CD4-positive, alpha-beta T cell (primary cell): ENCODE measurements at places on chromosomes 7 and 10.
A peak's percentile ranks its signal among the peaks of the same experiment; 100 is the strongest.

GRCh38 chr7:154950960-154951359, 52.0 kb downstream of the PAXIP1 start:
- H3K27ac ChIP-seq = no peak overlapping the region
- no peaks in the 10 kb centered on the region for H3K4me1 ChIP-seq
- H3K4me3 ChIP-seq = no peak overlapping the region
- H3K36me3 ChIP-seq = peaks cover 65% of the 10 kb centered on the region

DNA sequence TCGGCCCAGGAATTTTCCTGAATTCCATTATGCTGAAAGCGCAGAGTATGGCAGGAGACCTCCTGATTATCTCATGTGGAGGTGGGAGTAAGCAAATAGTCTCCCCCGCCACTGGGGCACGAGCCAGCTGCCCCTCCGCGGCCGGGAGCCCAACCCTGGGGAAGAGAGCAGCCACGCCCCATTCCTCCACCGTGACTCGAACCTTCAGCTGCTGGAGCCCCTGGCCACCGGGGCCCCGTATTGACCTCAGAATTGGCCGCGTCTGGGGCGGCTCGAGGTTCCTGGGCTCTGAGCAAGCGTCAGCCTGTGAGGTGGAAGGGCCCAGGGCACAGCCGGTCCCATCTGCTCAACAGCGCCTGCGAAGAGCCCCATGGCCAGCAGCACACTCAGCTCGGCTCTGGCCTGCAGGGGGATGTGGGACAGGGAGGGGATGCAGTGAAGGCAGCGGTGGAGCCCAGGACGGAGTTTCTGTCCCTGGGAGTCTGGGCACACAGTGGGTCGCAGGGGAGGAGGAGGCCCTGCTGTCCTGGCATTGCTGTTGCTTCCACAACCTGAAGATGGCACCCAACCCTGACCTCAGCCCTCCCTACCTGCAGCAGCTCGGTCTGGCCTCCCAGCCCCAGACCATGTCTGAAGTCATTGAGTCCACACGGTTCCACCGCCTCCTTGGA, 97.8 kb downstream of the CHST15 start:
- peak overlapping the region; percentile 6 for H3K4me3 ChIP-seq
- peak; percentile 50 for DNase-seq
- no peaks in the 10 kb centered on the region for H3K36me3 ChIP-seq
- peaks cover 17% of the 10 kb centered on the region for H3K4me1 ChIP-seq

DNA sequence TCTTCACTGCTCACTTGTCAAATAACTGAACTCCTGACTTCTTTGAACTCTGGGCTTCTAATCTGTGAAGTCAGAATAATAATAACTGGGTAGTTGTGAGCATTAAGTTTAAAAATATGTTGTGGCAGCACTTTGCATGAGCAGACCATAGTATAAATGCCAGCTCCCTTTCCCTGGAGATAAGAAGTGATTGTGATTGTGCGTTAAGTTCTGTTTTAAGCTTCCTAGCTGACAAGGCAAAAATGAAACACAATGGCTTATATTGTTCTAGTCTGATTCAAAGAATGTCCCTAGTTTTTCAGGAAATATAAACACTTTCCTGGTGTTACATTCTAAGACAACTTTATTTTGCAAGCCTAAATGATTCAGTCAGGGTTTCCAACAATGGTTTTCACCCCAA, 61.8 kb downstream of the PTPRE start:
- H3K4me3 ChIP-seq = no peak overlapping the region
- no peak for DNase-seq
- no peak overlapping the region for H3K27ac ChIP-seq
- no peaks in the 10 kb centered on the region for H3K27me3 ChIP-seq
- no peaks in the 10 kb centered on the region for H3K36me3 ChIP-seq

DNA sequence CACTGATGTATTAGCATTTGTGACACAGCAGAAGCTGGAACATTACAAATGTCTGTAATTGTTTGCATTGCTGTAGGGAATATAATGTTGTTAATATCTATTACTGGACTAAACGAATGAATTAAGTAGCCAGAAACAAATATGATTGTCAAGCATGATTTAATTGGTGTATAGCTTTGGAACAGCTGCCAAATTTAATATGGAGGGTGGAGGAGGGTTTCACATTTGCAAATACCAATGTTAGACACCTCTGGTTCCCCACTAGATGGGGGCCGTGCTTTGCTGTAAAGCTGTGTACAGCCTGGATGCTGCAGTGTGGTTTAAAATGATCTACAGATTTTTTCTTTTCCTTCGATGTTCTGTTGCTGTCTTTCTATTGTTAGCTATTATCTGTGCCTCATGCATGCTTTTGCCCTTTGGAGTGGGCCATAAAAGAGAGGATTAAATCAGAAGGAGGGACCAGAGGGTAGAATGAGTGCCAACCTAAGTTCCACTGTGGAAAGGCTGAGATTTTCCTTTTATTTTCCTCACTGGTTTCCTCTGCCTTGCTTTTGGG, 23.1 kb downstream of the DNAJB9 start:
- H3K27ac ChIP-seq = no peak overlapping the region
- H3K4me3 ChIP-seq = no peak overlapping the region
- no peak for DNase-seq
- H3K4me1 ChIP-seq = no peaks in the 10 kb centered on the region
- H3K27me3 ChIP-seq = no peaks in the 10 kb centered on the region
- H3K36me3 ChIP-seq = no peaks in the 10 kb centered on the region
